ENCODE measurements at places on chromosomes 16 and 17.

DNA sequence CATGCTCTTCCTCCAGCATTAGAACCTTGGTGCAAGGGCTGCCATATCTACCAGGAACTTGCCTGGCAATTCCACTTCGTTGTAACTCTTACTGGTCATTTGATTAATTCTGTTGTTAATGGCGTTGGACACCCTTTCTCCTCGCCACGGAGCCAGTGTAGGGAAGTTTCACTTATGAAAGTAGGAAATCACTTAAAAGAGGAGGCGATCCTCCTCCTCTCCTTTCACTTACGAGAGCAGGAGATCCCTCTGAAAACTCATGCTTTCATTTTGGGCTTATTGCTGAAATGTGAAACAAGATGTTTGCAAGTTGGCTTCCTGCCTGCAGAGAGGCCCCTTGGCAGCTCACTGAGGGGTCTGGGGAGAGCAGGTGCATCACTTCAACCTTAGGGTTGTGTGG lies 226.0 kb downstream of the SNX29 start:
- DNase-seq, result no peak

DNA sequence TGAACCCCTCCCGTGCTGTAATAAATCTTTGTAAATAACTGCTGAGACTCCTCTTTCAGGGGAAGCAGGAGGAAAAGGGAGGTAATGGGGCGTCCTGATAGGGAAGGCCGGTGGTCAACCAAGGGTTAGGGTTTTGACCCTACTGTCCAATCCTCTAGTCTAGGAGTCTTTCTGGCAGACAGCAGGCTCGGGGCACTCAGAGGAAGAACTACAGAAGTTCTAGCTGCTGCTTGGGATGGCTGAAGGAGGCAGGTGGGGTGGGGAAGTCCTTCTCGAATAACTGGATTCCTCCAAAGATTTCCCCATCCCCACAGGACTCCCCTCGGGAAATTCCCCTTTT lies 387 bp upstream of the STARD3 start:
- no peak for DNase-seq

GRCh38 chr16:59840169-59840568 lies 1106.1 kb upstream of the GOT2 start:
- DNase-seq, result no peak

DNA sequence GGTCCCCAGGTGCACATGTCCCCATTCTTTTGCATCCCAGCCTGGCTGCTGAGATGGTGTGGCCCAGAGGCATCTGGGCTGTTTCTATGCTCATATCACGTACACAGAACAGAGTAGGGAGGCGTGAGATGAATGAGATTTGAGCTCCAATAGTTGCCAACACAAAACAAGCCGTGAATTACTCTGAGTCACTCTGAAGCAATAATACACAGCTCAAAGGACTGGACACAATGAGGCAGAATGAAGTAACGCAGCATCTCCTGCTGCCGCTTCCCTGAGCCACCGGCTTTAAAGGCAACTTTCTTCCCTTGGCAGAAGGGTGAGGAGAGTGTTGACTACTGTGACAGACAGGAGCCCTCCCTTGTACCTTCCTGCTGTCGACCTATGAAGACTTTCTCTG lies 33.9 kb upstream of the CLEC18B start:
- no peak for DNase-seq

- DNase-seq, result no peak
Observed at GRCh38 chr16:55009581-55009980, 78.9 kb downstream of the IRX5 start.

All from NCI-H1930 (cell line).